ENCODE measurements at places on chromosomes 2 and 18. TPM values are rescaled to one million over a fixed set of nuclear protein-coding genes. Genes with fewer than 3 reads are reported as not detected.

DNA sequence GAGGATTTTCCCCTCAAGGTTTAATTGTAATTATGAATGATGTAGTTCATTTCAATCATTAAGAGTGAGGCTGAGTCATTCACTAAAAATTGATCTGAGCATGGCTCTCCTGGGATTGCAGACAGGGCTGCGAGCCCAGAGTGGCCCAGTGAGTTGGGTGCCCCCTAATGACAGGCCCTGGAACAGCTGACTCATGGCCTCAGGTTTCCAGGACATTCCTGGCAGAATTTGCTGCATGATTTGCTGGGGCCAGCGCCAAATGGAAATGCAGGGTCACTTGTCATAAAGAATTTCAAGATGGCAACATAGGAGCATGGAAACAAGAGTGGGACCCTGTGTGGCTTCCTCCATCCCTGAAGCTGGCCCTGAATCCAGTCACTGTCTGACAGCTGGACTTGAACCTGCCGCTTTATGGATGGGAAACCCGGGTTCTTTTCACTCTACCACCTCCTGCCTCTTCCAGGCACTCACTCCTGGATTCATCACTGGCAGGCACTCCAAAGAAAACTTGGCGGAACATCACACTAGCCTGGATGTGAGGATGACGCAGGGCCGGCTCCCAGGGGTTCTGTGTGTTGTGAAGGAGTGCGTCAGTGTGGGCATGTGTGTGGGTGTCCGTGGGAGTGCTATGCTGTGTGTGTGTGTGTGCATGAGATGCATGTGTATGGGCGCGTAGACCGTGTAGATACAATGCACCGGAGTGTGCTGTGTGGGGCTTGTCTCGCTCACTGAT lies 15.2 kb downstream of the OTOF start:
- no peak overlapping the region for H3K27ac ChIP-seq
- H3K27me3 ChIP-seq: no peaks in the 10 kb centered on the region
- peaks cover 11% of the 10 kb centered on the region for H3K36me3 ChIP-seq
- H3K4me1 ChIP-seq: no peaks in the 10 kb centered on the region
- no peak overlapping the region for H3K4me3 ChIP-seq

- no peaks in the 10 kb centered on the region for H3K27me3 ChIP-seq
- peak; percentile 73 for DNase-seq
- H3K36me3 ChIP-seq: peaks cover 4% of the 10 kb centered on the region
- peak overlapping the region; percentile 87 for H3K27ac ChIP-seq
Measured at GRCh38 chr2:160411167-160411566, 82.4 kb downstream of the RBMS1 start.

- H3K4me3 ChIP-seq: no peak overlapping the region
- H3K36me3 ChIP-seq: no peaks in the 10 kb centered on the region
- H3K27ac ChIP-seq: no peak overlapping the region
- H3K4me1 ChIP-seq: no peaks in the 10 kb centered on the region
- no peaks in the 10 kb centered on the region for H3K27me3 ChIP-seq
- DNase-seq: no peak
Measured at GRCh38 chr2:211455216-211455841, 898.9 kb downstream of the CPS1 start.

GRCh38 chr18:8741117-8741516 lies 35.8 kb downstream of the MTCL1 start:
- H3K27ac ChIP-seq: no peak overlapping the region
- no peak for DNase-seq
- H3K27me3 ChIP-seq: no peaks in the 10 kb centered on the region
- no peak overlapping the region for H3K4me3 ChIP-seq
- peaks cover 5% of the 10 kb centered on the region for H3K36me3 ChIP-seq
- peaks cover 22% of the 10 kb centered on the region for H3K4me1 ChIP-seq

DNA sequence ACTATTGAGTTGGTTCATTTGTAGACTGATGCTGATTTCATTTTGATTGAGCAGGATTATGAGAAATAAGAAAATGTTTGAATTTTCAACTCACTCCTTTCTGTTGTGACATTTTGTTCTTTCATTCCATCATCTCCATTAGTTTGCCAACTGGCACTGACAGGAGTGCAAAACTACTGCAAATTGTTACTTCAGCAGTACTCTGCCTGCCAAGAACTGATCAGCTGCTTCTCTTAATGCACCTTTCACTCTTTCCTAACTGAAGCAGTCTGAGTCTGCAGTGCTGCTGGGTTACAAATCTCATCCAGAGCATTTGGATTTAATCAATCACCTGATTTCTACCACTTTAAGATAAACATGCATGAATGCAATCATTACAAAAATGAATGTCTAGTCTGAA lies 70.9 kb downstream of the TMEFF2 start:
- no peaks in the 10 kb centered on the region for H3K4me1 ChIP-seq
- H3K36me3 ChIP-seq: no peaks in the 10 kb centered on the region
- no peak for DNase-seq
- no peak overlapping the region for H3K27ac ChIP-seq
- peaks cover 7% of the 10 kb centered on the region for H3K27me3 ChIP-seq
- H3K4me3 ChIP-seq: no peak overlapping the region

GRCh38 chr2:20135631-20136050 lies 84.2 kb upstream of the LAPTM4A start:
- peaks cover 17% of the 10 kb centered on the region for H3K27me3 ChIP-seq
- no peaks in the 10 kb centered on the region for H3K4me1 ChIP-seq
- peak; percentile 61 for DNase-seq
- H3K4me3 ChIP-seq: no peak overlapping the region
- no peaks in the 10 kb centered on the region for H3K36me3 ChIP-seq

DNA sequence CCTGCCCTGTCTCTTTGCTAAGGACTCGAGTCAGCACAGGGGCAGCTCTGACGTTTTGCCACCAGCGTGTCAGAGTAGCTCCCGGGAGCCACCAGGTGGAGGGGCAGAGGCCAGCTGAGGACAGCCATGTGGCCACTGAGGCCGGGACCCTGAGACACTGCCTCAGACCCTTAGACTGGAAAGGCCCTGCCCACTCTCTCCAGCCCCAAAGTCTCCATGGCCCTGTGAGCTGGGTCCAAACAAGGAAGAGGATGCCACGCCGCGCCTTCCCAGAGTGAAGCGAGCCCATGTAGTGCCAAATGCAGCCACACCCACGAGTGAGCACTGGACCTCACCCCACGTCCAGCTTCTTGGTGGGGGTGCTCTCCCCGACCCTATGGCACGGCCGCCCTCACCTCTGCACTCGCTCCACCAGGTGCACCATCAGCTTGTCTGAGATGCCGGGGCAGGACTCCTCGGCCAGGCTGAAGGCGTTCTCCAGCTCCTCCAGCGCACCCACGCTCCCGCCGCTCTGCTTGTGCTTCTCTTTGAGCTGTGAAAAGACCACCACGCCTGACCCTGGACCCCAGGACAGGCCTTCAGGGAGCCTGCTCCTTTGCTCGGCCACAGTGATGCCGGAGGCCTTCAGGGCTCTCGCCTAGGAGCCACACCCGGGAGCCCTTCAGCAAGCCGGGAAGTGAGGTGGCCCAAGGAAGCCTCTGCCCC lies 12.2 kb downstream of the STK25 start:
- no peaks in the 10 kb centered on the region for H3K36me3 ChIP-seq
- H3K27me3 ChIP-seq: no peaks in the 10 kb centered on the region
- no peak for DNase-seq
- H3K27ac ChIP-seq: no peak overlapping the region
- no peaks in the 10 kb centered on the region for H3K4me1 ChIP-seq
- H3K4me3 ChIP-seq: no peak overlapping the region

DNA sequence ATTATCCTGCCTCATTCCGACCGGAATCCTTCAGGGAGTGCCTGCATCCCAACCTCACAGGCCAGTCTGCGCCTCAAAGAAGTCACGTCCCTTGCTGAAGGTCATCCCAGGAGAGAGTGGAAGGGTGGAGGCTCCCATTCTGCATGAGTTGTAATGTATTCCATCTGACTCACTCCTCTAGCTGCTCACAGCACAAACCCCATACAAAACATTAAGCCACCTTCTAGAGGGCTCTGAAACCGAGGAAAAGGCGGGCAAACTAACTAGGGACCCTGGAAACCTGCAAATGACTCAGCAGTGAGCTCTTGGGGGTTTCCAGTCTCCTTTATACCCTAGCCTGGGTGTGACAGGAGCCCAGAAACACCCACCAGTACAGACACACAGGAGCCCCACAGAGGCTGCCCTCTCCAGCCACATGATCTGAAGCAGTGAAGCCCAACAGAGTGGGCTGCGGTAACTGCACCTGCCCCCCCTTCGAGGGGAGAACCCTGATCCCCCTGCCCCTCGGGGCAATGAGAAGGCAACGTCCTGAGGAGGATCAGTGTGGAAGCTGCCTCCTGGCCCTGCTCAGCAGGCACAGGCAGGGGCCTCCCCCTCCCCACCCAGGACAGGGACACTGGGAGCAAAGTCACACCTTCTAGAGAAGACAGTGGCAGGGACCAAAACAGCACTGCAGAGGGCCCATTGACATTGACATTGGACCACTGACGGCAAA lies 69.3 kb upstream of the SNTG2 start:
- peaks cover 18% of the 10 kb centered on the region for H3K27me3 ChIP-seq
- H3K27ac ChIP-seq: no peak overlapping the region
- no peak overlapping the region for H3K4me3 ChIP-seq
- no peaks in the 10 kb centered on the region for H3K36me3 ChIP-seq
- DNase-seq: peak; percentile 19
- H3K4me1 ChIP-seq: no peaks in the 10 kb centered on the region

GRCh38 chr18:13813271-13813849 lies 10.6 kb upstream of the MC5R start:
- no peaks in the 10 kb centered on the region for H3K4me1 ChIP-seq
- no peaks in the 10 kb centered on the region for H3K36me3 ChIP-seq
- no peak overlapping the region for H3K27ac ChIP-seq
- DNase-seq: peak; percentile 72
- peaks cover 23% of the 10 kb centered on the region for H3K27me3 ChIP-seq

GRCh38 chr2:99886418-99886817 lies 256.0 kb downstream of the AFF3 start:
- peaks cover 4% of the 10 kb centered on the region for H3K27me3 ChIP-seq
- no peak overlapping the region for H3K4me3 ChIP-seq
- DNase-seq: no peak
- H3K36me3 ChIP-seq: no peaks in the 10 kb centered on the region
- no peak overlapping the region for H3K27ac ChIP-seq

CPLX4 gene
- not detected for total RNA-seq

CFC1 gene
- not detected for total RNA-seq

LHCGR gene
- total RNA-seq: not detected

B3GNT7 gene
- total RNA-seq: 0.47 TPM

KRTCAP3 gene
- 6.4 TPM for total RNA-seq

Data from activated CD8-positive, alpha-beta memory T cell treated with anti-CD3 and anti-CD28 coated beads, Interleukin-2, amount 10 ng/mL, durations not matched to agents 7 days and 5 days (primary cell).